Ascending aorta (tissue), 2 donors: ENCODE measurements at places on chromosomes 7 and 10.

DNA sequence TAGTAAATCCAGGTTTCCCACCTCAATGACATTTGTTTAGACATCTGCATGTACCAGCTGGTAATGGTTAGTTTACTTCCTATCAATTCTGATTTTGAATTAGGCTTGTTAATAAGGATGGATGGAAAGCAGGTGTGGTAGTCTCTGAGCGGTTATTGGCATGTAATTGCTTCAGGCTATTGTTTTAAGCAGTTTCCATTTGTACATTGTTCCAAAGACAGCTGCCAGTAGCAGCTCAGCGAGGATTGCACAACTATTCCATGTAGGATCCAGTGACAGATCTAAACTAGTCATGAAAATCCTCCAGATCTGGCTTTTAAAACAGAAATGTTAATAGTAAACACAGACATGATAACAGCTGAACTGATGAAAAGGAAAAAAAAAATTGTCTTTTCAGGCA, 436.0 kb upstream of the ADARB2 start:
- no peak for DNase-seq

DNA sequence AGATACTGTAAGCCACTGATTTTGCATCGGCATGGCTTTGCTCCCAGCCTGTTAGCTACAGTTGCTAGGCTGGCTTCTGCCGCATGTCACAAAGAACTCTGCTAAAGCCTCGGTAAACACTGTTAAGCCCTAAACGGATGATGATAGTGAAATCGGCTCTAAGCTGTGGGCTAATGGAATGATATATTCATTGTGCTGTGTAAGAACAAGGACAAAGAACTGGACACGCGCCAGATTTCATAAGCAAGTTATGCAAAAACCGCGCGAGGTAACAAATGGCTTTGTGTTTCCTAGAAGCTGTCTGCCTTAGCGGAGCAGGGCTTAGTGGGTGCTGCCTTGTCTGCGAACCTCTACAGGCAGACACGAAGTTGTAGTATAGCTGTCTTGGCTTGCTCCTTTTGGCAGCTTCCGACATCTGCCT, 331.3 kb upstream of the COBL start:
- no peak for DNase-seq

GRCh38 chr10:42875798-42876341, 93.3 kb downstream of the BMS1 start:
- no peak for DNase-seq

GRCh38 chr7:89200758-89201157, 405.2 kb upstream of the TEX47 start:
- no peak for DNase-seq

- DNase-seq = no peak
Observed at GRCh38 chr10:33974976-33975478, 640.6 kb upstream of the NRP1 start.
